ENCODE measurements at places on chromosomes 11 and 22.
A peak's percentile ranks its signal among the peaks of the same experiment; 100 is the strongest.

- no peak for DNase-seq
Observed at GRCh38 chr11:84437071-84437980, 1151.2 kb upstream of the CCDC90B start.

- no peak for DNase-seq
Observed at GRCh38 chr11:15347969-15348734, 233.4 kb downstream of the INSC start.

GRCh38 chr22:27810609-27811151, 9.1 kb upstream of the MN1 start:
- peak; percentile 63 for DNase-seq

- DNase-seq: no peak
Observed at GRCh38 chr11:82049199-82049598, 684.5 kb downstream of the FAM181B start.

DNA sequence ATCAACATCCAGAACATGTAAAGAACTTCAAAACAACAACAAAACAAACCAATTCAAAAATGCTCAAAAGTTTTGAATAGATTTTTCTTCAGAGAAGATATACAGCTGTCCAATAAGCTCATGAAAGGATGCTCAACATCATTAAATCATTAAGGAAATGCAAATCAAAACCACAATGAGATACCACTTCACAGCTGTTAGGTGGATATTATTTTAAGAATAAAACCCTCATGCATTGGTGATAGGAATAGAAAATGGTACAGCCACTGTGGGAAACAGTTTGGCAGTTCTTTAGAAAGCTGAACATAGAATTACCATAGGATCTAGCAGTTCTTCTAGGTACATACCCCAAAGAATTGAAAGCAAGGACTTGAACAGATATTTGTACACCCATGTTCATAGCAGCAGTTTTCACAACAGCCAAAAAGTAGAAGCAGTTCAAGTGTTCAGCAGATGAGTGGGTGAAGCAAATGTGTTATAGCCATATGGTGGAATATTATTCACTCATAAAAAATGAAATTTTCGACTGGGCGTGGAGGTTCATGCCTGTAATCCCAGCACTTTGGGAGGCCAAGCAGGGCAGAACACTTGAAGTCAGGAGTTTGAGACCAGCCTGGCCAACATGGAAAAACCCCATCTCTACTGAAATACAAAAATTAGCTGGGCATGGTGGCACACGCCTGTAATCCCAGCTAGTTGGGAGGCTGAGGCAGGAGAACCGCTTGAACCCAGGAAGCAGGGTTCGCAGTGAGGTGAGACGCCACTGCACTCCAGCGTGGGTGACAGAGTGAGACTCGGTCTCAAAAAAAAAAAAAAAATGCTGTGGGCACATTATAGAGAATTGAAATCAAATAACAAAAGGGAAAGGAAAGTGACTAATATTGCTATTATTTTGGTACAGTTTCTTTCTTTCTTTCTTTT, 42.9 kb downstream of the CBL start:
- DNase-seq: no peak

- DNase-seq: no peak
Observed at GRCh38 chr11:9796854-9797253, 133.0 kb downstream of the SWAP70 start.

- peak; percentile 82 for DNase-seq
Observed at GRCh38 chr11:94449437-94449836, 44.2 kb downstream of the MRE11 start.

GRCh38 chr11:67355023-67355793, 1.9 kb upstream of the POLD4 start:
- DNase-seq: no peak

DNA sequence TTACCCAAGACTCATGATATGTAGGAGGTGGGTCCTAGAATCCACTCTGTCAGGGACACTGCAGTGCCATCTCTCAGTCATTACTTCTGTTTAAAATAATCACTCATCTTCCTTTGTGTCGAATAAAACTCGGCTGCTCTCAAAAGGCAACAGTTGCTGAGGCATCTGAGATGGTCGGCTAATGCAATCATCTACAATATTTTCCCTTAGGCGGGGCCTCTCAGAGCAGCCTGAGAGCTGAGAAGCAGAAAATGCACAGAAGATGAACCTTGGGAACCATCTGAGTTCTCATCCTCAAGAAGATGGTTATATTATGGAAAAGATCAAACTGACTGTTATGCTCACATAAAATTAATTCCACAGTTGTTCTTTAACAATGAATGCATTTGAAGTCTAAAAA, 1518.2 kb upstream of the TENM4 start:
- peak; percentile 5 for DNase-seq

DNA sequence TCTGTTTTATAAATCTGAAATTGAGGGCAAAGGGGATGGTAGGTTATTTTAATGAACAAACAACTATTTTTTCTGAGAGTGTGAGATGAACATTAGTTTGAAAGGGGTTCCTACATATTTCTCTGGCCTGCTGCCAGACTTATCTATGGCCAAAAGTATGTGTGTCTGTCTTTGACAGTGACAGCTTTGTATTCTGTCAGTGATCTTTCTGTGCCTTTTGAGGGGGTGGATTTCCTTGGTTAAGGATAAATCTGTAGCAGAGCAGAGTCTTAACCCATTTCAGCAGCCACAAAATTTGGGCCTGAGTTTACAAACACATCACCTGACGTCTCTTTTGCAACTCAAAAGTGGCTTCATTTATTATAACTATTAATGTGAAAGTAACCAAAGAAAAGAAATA, 30.9 kb downstream of the ZFTA start:
- DNase-seq: no peak

GRCh38 chr22:23282089-23282501, 101.8 kb downstream of the BCR start:
- peak; percentile 10 for DNase-seq

DNA sequence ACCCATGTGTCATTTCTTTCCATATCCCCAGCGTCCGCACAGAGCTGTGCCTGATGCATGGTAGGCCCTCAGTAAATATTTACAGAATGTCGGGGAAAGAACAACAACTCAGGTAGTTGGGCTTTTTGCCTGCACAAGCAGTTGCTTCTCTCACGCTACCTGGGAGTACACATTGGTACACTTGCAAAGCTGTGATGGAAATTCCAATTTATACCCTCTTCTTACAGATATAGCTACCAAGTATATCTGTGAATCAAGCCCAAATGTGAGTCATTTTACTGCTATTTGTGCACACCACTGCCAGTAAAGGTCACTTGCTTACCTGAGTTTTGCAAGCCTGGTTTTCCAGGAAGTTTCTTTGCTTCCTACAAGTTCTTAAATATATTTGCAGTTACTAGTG, 333.0 kb upstream of the NARS2 start:
- no peak for DNase-seq

- peak; percentile 65 for DNase-seq
Observed at GRCh38 chr22:22753526-22754267, 109.3 kb downstream of the GGTLC2 start.

GRCh38 chr11:88345408-88345807, 7.9 kb upstream of the CTSC start:
- peak; percentile 69 for DNase-seq

DNA sequence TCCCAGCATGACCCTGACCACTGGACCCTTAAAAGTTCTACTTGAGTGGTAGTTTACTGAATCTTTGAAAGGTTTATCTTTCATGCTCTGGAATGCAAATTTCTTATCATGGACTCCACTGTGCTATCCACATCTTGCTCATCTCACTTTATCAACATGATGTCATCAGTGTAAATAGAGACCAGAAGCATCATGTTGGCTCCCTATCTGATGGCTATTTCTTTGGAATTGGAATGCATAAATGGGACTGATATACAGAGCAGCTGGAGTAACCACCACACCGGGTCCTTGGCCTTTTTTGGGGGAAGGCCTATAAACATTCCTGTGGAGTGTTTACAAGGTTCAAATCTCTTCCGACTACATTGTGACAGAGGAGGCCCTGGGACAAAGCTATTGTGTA, 74.1 kb upstream of the CEP126 start:
- no peak for DNase-seq

DNA sequence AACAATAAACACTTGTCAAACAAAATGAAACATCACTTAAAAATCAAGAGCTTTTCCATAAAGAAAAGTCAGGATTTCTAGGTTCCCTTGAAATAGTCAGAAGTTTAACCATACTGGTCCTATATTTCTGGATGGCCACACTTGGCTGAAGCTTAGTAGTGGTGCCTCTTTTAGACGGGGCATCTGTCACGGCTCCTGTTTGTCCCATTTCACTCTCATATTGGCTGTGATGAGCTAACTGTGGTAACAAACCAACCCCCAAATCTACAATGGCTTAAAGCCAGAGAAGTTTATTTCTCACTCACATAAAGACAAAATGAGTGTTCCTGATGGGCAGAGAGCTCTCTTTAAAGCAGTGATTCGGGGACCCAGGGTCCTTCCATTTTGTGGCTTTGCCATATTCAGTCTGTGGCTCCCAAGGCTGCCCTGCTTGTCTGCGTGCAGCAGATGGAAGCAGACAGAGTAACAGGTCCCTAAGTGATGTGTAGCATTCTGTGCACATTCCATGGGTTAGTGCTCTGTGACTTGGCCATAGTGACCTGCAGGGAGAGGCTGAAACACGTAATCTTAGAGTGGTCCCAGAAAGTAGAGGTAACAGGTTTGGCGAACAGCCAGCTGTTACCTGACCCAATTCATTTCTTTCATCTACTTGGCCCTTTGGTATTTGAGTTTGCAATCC, 137.4 kb downstream of the HIPK3 start:
- DNase-seq: no peak

DNA sequence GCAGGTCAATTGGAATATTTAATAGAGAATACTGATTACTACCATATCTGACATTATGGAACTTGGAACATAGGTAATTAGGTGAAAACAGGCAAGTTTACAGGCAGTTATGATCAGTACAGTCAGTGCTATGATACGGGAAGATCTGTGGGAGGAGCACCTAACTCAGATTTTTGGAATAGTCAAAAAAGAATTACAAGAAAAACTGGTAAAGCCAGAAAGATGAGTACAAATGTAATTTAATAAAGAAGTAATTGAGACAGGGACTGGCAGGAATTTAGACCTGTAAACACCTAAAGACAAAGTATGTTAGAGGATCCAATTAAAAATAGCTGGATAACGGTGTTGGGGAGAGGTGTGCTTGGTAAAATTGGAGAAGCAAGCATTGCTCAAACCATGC, 206.5 kb upstream of the ANO5 start:
- DNase-seq: no peak

DNA sequence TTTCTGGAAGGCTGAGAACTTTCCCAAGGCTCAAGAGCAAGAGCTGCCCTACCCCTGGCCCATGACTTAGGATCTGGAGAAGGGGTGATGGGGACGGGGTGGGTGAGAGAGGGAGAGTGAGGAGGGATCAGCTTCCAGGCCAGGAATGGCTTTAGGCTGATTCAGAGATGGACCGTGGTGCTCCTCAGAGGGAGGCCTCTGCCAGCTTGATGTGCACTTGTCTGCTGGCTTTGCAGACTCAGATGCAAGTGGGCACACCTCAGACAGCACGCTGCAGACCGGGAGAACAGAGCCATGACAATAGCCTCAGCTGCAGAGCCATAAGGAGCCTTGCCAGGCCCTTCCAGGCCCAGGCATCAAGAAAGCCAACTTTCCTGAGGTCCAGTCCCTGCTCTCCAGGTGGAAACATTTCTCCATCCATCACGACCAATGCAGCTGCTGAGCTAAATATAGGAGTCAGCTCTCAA, 41.3 kb downstream of the ALX4 start:
- no peak for DNase-seq

GRCh38 chr11:48163360-48164100, 53.1 kb upstream of the OR4B1 start:
- DNase-seq: no peak

DNA sequence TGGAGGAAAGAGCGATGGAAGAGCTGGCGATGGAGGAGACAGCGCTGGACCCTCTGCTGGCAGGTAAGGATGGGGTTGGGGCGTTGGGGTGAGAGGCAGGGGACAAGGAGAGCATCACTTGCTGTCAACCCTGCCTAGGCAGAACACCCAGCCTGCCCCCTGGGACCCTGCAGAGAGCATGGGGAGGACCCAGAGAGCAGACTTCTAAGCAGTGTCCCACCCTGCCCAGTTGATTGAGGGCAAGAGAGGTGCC, 111.6 kb upstream of the ANO1 start:
- DNase-seq: no peak

DNA sequence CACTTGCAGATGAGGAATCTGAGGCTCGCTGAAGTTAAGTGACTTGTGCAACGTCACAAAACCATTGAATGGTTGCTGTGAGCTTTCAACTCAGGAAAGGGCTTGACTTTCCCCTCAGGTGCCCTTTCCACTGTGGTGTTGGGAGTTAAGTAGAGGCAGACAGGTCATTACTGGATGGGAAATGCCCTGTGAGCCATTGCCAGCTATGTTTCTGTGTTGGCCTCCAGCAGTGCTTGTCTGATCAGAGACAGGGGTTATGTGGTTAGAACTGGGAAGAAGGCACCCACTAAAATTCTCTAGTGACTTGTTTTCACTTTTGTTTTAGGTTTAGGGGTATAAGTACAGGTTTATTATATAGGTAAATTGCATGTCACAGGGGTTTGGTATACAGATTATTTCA, 96.6 kb downstream of the FDX1 start:
- DNase-seq: peak; percentile 5

GRCh38 chr22:16845465-16845864, 20.3 kb upstream of the XKR3 start:
- DNase-seq: no peak

DNA sequence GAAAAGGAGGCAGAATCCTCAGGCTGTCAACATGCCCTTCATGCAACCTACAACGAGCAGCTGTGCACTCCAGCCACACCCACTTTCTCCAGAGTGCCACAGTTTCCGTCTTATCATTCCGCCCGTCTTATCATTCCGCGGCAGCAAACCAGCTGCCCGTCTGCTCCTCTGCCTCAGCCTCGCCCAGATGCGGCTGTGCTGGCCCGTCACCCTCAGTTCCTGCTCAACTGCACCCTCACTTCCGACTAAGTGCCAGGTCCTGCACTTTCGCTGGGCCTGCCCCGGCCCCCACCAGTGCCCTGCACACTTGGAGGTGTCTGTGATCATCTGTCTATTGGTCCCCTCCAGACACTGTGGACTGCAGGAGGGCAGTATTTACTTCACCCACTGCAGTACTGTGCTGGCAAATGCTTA, 43.7 kb downstream of the MICAL3 start:
- no peak for DNase-seq

GRCh38 chr11:93744669-93745004, 3.2 kb downstream of the C11orf54 start:
- no peak for DNase-seq

- no peak for DNase-seq
Observed at GRCh38 chr11:26651916-26652315, 69.9 kb downstream of the SLC5A12 start.

GRCh38 chr11:28735511-28735910, 627.3 kb downstream of the METTL15 start:
- no peak for DNase-seq

DNA sequence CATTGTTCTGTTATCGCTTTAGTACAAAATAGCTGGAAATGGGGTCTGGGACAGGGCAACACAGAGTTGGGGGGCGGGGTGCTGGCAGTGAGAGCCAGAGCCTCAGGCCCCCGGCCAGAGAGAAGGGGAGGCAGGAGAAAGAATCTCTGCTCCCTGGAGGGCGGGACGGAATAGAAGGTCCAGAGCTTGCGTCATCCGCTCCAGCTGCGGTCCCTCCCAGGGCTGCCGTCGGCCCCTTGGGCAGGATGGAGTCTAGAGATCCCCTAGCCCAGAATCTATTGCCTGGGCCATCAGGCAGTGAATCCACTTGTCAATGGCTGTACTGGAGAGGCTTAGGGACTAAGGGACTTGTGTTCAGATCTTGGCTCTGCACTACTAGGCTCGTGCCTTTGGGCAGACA, 5.0 kb downstream of the TP53I11 start:
- DNase-seq: no peak

GRCh38 chr22:45511847-45512261, 9.2 kb downstream of the FBLN1 start:
- peak; percentile 96 for DNase-seq

- no peak for DNase-seq
Observed at GRCh38 chr11:10349281-10349665, 44.4 kb downstream of the ADM start.

All from choroid plexus epithelial cell (primary cell).